ENCODE measurements at places on chromosomes 1 and 21.

GRCh38 chr1:168676029-168676812 is 52.8 kb downstream of the DPT start:
- no peak for DNase-seq

GRCh38 chr21:15405214-15405613 is 324.6 kb upstream of the USP25 start:
- DNase-seq = no peak

- no peak for DNase-seq
These were observed 7.7 kb downstream of the ARHGEF2 start for GRCh38 chr1:155970531-155971167.

DNA sequence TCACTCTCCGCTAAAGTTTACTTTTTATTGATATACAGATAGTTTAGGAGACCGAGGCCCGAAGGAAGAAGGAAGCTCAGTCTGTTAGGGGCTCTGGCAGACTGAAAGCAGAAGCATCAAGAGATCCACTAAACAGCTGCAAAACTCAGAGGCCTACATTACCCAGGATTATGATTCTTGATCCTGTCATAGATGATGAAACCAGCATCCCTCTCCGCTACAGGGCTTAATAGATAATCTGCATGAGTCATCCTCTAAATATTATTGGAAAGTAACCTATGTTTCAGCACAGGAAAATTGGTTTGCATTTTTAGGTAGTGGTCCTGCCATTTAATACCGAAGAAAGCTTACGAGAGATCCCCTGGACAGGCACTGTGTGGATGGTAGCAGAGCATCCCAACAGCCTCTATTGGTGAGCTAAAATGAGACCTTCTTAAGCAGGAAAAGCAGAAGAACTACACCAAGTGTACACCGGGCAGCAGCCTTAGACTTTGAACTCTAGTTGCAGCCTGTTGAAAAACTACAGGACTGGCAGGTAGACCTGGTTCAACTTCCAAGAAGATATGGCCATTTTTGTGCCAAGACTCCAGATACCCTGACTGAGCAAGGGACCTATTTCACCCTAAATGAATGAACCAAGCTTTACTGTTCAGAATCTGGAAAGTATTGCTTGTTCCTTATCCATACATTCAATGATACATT is 6.8 kb downstream of the CASQ2 start:
- no peak for DNase-seq

GRCh38 chr21:45455674-45456583 is 51.0 kb downstream of the COL18A1 start:
- no peak for DNase-seq

DNA sequence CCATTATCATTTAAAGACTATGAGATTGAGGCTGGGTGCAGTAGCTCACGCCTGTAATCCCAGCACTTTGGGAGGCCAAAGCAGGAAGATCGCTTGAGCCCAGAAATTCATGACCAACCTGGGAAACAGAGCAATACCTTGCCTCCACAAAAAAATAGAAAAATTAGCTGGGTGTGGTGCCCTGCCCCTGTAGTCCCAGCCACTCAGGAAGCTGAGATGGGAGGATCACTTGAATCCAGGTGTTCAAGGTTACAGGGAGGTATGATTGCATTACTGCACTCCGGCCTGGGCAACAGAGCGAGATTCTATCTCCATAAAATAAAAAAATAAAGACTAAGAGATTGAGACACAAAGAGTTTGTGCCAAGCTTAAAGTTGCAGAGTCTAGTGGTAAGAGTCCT is 537.0 kb downstream of the DPYD start:
- DNase-seq = no peak

DNA sequence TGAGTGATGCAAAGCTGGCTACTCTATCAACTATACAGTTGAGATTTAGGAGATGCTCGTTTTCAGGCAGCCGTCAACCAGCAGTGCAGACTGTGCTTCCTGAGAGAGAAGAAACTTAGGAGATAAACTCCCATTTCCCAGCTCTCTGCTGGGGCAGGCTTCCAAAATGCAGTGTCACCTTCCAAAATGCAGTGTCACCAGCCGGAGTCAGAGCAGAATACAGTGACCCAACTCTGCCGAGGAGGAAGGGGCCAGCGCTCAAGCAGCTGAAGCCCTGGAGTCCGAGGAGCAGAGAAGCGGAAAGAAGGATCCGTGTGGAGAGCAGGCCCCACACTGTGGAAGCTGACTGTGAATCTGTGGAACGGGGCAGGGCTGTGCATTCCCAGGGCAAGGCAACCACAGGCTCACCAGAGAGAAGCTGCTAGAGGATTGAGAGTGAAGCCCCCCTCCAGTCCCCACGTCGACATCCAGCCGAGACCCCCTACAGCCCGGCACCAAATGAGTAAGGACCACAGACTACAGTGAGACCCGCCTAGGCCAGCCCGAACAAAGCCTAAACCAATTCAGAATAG is 703 bp upstream of the KRTAP12-1 start:
- DNase-seq = no peak

GRCh38 chr1:37306461-37306860 is 167.9 kb upstream of the ZC3H12A start:
- no peak for DNase-seq

GRCh38 chr1:113657126-113657525 is 102.2 kb downstream of the PHTF1 start:
- no peak for DNase-seq

All from stimulated activated CD8-positive, alpha-beta memory T cell treated with anti-CD3 and anti-CD28 coated beads, Interleukin-7, amount 100 ng/mL, for 24 hours (primary cell).